ENCODE measurements at places on chromosomes 3 and 15.

DNA sequence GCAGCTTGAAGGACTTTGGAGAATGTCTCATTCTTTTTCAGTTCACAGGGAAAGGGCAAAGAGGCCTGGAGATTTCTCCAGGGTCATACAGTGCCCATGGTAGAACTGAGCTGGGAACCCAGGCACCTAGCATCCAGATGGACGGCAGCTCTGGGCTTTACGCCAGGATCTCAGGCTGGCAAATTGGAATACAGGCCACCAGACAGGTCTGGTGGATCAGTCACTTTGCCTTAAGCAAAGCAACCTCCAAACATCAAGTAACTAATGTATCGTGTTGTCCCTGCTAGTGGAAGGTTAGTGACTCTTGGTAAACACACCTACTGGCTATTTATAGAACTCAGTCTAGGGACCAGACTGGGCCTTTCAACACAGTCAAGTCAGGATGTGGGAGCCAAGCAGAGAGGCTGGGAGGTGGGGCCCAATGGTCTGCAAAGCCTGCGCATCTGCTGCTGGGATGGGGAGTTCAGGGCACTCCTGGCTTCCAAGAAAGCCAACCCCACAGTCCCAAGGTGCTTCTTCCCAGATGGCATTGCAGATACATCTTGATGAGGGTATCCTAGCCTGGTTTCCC, 30.2 kb downstream of the RPLP1 start:
- no peak for DNase-seq

DNA sequence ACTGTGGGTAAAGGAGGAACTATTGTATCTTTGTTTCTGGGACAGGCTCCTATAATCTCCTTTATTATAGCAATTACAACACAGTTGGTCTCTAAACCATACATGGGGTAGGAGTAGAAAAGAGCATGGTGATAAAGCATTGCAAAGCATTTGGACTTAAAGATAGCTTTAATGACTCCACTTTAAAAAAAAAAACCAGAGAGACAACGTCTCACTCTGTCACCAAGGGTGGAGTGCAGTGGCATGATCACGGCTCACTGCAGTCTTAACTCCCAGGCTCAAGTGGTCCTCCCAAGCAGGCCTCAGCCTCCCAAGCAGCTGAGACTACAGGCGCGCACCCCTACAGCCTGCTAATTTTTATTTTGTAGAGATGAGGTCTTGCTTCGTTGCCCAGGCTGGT, 68.2 kb downstream of the DENND4A start:
- DNase-seq = no peak

- DNase-seq = no peak
These were observed 138.6 kb downstream of the PDCD6IP start for GRCh38 chr3:33936921-33937525.

GRCh38 chr15:84631706-84632272, 22.3 kb downstream of the WDR73 start:
- DNase-seq = no peak

DNA sequence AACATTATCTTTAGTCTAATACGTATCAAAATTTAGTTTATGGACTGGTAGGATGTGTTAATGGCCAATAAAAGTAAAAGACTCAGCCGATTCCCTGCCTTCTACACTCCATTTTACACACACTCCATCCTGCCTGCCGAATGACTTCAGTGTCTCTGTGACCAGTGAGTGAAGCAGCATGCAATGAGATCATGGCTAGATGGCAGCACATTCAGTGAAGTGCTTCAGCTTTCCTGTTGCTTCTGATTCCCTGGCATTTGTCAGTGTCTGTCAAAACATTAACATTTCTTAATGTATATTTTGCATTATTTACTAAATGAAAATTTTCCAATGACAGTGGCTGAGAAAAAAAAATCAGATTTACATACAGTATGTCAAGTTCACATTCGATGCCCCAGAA, 412.0 kb downstream of the FHIT start:
- no peak for DNase-seq

DNA sequence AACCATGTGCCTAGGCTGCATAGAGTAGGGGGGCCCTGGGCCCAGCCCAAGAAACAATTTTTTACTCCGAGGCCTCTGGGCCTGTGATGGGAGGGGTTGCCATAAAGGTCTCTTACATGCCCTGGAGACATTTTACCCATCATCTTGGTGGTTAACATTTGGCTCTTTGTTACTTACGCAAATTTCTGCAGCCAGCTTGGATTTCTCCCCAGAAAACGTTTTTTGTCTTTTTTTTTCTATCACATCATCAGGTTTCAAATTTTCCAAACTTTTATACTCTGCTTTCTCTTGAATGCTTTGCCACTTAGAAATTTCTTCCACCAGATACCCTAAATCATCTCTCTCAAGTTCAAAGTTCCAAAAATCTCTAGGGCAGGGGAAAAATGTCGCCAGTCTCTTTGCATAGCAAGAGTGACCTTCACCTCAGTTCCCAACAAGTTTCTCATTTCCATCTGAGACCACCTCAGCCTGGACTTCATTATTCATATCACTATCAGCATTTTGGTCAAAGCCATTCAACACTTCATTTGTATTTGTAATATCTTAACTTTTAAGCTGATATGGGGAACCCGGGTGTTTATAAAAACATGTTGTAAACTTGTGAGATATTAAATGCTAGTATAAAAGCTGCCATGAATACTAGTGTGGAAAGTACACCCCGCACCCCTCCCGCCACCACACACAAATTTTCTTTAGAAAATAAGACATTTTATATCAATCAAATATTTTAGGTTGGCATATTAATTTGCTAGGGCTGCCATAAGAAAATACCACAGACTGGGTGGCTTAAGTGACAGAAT, 56.0 kb upstream of the PLSCR4 start:
- DNase-seq = no peak

- no peak for DNase-seq
These were observed 200.8 kb upstream of the GADL1 start for GRCh38 chr3:31095255-31095654.

DNA sequence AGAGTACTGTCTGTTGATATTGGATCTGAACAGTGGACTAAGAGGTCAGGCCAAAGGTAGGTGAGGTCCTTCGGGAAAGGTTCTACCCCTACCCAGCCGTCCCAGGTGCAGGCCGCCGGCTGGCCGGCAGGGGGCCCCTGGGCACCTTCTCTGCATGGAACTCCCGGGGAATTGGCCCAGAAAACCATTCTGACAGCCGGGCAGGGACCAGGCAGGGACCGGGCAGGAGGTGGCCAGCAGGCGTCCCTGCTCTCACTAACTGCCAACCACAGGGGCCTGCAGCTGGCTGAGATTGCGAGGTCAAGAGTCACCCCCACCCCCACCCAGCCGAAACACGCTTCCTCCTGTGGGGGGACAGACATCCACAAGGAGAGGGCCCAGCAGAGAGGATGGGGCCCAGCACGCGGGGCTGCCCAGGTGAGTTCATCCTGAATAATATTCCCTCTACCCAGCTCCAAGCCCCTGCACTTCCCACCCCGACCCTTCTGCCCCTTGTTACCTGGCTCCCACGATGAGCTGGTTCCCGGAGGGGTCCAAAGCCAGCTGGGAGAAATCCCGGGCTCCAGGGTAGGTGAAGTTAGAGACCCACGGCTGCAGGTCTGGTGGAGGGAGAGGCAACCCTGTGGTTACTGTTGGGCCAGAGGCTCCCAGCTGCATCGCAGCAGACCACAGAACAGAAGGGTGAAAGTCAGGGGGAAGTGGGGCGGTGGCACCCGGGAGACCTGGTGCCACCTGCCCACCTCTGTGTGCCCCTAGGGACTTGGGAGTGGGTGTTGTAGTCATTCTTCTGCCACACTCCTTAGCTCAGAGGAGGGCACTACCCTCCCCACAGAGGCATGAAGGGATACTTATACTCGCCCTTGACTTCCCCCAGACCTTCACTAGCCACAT, 84.4 kb downstream of the SEMA5B start:
- no peak for DNase-seq

DNA sequence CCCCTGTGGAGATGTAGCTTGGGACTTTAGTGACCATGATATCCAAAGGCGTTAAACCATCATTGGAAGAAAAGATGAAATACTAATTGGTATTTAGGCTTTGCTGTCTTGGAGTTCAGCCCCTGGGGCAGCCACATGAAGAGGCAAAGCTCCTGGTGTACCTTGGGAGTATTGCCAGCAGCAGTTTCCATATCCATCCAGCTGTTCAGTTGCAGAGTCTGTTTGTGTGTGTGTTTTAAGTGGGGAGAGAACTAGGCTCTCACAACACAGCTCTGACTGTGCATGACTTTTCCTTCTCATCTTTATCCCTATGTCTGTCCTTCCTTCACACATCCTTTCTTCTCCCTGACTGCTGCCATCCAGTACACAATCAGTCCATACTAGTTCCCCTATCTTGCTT, 98.9 kb downstream of the CDIN1 start:
- no peak for DNase-seq

DNA sequence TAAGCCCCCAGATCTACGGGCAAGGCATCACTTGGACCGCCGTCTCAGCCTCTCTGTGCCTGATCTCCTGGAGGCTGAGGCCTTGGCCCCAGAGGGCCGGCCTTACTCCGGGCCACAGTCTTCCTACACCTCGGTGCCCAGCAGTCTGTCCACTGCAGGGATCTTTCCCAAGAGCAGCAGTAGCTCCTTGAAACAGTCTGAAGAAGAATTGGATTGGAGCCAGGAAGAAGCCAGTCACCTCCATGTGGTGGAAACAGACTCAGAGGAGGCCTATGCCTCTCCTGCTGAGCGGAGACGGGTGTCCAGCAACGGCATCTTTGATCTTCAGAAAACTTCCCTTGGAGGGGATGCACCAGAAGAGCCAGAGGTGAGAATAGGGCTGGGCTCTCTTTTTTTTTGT, 67.0 kb downstream of the MCTP2 start:
- no peak for DNase-seq
